ENCODE measurements at places on chromosomes 3 and 15. TPM values are rescaled to one million over a fixed set of nuclear protein-coding genes. Genes with fewer than 3 reads are reported as not detected.

CCR9 gene
- not detected for total RNA-seq

GRCh38 chr3:170277833-170278580, 55.8 kb downstream of the PRKCI start:
- DNase-seq: no peak

- no peak for DNase-seq
Measured at GRCh38 chr15:88487178-88487795, 19.8 kb downstream of the MRPS11 start.

GRCh38 chr15:78956937-78957336, 12.1 kb upstream of the CTSH start:
- no peak for DNase-seq

DNA sequence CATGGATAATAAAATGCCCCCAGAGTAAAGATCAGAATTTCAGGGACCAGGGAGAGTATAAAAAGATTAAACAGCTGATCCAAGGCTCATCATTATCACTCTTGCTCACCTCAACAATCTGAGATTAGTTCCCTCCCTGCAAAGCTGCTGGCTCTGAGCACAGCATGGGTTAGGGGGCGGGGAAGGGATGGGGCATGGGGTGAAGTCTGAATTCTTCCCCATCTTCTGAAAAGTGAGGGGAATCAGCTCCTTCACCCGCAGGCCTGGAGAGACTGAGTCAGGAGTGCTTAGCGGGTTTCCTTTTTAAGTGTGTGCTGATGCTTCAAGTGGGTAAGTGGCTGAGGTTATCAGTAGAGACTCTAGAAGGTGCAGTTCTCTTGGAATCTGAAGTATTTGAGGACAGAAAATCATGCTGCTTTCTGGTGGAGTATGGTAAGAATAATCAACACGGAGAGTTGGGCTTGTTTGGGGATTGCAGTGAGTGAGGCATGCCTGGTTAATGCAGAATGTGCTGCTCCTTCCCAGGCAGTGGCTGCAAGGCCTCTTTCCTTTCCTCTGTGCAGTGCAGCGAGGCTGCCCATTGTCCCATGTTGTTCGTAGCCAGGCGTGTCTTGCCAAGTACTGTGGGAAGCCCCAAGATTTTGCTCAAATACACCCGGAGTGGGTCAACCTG, 59.2 kb upstream of the TRAK1 start:
- DNase-seq: no peak

- DNase-seq: no peak
Measured at GRCh38 chr3:194928227-194928626, 242.5 kb downstream of the FAM43A start.

SNUPN gene
- 21.4 TPM for total RNA-seq

RUVBL1 gene
- 23.7 TPM for total RNA-seq

DNA sequence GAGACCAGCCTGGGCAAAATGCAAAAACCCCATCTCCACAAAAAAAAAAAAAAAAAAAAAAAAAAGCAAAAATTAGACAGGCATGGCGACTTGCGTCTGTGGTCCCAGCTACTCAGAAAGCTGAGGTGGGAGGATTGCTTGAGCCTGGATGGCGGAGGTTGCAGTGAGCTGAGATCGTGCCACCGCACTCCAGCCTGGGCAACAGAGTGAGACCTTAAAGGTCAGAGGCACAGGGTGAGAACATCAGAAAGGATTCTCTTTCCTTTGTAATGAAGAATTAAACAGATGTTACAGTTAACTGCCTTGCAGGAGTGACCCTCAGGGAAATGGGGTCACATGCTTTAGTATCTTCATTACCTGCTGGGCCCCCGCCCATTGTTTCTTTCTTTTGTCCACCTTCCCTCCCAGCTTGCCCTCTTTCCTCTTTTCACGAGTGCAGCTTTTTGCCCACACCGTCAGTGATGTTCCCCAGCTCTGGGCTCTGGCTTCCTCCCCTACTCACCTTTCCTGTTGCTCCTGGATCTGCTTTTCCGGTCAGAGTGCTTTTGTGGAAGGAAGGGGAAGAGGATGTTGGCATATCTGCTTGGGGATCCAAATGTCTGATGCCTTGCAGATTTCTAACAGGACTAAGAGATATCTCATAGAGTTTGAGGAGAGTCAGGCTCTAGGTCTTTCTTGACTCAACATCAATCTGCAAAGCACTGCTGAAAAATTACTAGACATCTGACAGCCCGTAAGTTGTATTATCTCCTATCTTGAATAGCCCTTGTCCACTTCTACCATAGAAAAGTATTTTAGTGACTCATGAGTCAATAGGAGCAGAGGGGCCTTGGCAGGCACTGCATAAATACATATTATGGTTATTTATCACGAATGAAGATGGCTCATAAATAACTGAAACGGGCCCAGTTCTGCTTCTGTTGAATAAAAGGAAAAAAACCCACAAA, 35.6 kb upstream of the NDUFB4 start:
- no peak for DNase-seq

C3orf62 gene
- 3.2 TPM for total RNA-seq

DNA sequence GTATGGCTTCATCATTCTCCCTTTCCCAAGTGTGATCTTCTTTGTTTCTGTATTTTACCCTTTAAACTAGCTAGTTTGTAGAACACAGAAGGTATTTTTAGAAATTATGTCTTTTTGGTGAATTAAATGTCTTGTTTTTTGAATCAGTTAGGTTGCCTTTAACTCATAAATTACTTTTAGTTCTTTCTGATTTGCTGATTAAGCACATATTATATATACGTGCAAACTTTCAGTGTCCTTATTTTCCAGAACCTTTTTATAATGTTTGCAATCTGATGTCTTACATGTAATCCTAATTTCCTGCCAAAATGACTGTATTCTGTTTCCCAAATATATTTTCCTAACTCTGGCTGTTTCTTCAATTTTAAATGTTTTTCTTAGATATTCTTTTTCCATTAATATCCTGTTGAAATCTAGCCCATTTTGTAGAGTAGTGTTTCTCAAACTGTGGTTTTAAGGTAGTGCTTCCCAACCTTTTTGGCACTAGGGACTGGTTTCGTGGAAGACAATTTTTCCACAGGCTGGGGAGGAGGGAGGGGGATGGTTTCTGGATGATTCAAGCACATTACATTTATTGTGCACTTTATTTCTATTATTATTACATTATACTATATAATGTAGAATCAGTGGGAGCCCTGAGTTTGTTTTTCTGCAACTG, 51.8 kb downstream of the CHD2 start:
- no peak for DNase-seq

DNA sequence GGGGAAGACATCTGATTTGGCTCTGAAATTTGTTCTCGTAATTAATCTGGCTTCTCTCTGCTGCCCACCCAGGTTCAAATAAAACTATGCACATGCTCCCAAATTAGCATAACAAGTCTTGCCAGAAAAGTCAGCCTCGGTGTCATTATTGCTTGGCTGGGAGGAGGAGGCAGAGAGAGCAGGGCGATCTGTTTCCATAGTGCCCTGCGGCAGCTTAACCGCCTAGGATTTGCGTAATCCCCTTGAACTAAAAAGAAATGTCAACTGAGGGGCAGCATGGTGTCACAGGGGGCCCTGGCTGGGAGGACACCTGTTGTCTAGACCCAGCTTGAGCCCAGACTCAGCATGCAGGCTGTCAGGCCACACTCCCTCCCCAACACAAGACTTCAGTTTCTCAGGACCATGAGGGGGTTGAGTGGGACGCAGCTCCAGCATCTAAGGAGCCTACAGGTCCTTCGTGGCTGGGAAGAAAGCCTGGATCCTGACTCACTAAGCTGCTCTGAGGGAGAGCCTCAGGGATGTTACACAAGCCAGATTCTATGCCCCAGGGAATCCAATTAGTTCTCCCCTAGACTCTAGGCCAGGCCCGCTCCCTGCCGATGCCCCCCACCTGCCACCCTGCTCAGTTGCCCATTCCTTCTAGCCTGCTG, 17.3 kb downstream of the MRPS11 start:
- no peak for DNase-seq
